ENCODE measurements at places on chromosomes 2 and 18.

GRCh38 chr2:241041589-241042158 is 43.3 kb downstream of the SNED1 start:
- DNase-seq: no peak

GRCh38 chr2:205366336-205367060 is 315.8 kb upstream of the NRP2 start:
- DNase-seq: no peak

DNA sequence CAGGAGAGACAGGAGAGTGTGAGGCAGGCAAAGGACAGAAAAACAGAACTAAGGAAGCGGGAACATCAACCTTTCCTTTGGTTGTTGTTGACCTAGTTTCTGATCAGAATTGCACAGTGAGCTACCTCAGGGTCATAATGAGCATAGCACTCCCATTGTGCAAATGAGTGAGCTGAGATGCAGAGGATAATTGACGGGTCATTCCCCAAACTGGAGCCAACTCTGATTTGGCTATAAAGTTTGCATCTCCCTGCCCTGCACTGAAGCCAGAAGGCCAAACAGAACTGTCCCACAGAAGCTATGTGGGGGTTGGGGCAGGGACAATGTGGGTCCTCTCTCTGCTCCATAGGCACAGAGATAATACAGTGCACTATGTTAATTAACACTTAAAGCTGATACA is 105.6 kb upstream of the KLHL14 start:
- DNase-seq: no peak

DNA sequence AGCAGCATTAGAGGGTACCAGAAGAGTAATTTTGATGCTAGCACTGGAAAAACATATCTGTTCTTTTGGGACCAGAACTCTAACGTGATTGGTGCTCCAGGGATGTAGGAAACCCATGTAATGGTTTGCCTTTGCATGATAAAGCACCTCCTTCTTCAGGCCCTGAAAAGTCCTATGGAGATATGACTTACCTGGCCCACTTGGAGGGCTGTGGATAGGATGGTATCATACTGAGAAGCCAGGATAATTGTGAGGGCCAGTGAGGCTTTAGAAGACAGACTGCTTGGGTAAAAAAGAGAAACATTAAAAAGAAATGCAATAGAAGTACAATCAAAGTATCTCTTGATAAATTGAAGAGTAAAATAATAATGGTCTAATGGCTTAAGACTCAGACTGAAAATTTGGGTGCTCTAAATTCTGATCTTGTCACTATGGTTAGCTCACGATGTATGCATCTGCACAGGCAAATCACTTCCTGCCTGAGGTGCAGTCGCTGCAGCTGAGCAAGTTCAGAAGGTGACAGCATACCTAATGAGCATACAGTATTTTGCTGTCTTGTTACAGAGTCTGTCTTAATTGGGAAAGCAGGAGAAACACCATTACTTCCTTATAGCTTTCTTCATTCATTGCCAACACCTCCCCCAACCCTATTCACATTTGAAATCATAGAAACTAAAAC is 371.5 kb downstream of the NUP35 start:
- DNase-seq: no peak

DNA sequence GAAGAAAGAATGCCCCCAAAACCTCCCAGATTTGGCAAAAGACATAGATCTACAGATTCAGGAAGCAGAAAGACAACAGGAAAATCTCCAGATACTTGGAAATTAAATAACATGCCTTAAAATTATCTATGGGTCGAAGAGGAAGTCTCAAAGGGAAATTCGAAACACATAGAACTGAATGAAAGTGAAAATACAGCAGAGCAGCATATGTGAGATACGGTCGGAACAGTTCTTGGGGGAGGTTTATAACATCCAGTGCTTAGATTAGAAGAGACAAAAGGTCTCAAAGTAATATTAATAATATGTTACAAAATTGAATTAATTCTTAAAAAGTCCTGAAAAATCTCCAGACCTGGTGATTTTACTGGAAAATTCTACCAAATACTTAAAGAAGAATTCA is 14.3 kb downstream of the KCNG2 start:
- DNase-seq: no peak

GRCh38 chr18:5868218-5868854 is 27.0 kb downstream of the TMEM200C start:
- DNase-seq: peak; percentile 80

DNA sequence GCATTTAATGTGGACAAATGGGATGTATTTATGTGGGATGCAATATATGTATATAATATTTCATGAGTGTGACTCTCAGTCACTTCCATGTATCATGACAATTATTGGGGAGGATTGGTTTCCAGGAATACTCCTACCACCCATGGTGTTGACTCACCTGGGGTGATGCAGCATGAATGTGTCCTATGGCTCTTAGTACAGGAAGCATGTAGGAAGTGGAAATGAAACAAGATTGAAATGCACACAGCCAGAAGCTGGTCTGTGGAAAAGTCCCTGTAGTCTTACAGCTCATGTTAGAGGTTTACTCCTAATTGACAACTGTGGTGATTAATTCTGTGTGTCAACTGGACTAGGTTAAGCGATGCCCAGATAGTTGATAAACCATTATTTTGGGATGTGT is 89.3 kb upstream of the HAAO start:
- DNase-seq: no peak

DNA sequence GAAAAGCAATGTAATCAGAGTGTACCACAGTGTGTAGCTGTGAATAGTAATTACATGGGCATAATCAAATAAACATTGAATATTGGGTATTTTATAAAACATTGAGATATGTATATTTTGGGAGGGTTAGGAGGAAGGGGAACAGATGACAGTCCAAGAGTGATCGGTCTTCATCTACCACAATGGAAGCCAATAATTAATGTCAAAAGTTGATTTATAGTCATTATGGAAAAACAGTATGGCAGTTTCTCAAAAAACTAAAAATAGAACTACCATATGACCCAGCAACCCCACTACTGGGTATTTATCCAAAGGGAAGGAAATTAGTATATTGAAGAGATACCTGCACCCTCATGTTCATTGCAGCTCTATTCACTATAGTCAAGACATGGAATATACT is 5.8 kb upstream of the LAPTM4A start:
- DNase-seq: no peak

- no peak for DNase-seq
These were observed 164.3 kb downstream of the BCL2 start for GRCh38 chr18:63155169-63155852.
